Stimulated activated CD4-positive, alpha-beta T cell treated with anti-CD3 and anti-CD28 coated beads, Interleukin-2, amount 100 ng/mL, for 48 hours (primary cell): ENCODE measurements at places on chromosomes 7 and 10.

DNA sequence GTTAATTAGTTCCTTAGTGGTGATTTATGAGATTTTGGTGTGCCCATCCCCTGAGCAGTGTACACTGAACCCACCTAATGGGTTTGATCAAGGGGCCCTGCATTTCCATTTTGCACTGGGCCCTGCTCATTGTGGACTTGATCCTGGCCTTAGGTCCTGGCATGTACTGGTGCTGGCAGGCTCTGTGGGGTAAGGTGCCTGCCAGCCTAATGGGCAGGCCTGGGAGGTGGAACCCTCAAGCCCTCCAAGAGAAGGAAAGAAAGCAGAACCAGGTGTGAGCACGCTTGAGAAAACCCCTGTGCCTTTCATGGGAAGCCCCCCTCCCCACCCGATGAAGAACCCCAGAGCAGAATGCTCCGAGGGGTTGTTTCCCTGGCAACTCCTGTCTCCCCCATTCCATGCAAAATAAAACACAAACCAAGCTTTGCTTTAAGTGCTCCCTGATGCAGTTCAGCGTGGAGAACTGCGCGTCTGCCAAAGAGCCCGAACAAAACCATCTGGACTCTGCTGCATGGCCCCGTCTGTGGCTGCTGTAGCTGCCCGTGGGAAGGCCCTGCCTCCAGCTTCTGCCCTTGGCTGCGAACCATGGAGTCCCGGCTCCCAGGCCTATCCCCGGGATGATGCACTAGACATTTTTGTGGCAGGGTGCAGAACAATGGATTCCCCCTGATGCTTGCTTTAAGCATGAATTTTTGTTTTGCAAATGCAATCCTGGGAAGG is 123.3 kb downstream of the PRPF18 start:
- DNase-seq: no peak

GRCh38 chr7:24825931-24826661 is 68.8 kb upstream of the GSDME start:
- no peak for DNase-seq

DNA sequence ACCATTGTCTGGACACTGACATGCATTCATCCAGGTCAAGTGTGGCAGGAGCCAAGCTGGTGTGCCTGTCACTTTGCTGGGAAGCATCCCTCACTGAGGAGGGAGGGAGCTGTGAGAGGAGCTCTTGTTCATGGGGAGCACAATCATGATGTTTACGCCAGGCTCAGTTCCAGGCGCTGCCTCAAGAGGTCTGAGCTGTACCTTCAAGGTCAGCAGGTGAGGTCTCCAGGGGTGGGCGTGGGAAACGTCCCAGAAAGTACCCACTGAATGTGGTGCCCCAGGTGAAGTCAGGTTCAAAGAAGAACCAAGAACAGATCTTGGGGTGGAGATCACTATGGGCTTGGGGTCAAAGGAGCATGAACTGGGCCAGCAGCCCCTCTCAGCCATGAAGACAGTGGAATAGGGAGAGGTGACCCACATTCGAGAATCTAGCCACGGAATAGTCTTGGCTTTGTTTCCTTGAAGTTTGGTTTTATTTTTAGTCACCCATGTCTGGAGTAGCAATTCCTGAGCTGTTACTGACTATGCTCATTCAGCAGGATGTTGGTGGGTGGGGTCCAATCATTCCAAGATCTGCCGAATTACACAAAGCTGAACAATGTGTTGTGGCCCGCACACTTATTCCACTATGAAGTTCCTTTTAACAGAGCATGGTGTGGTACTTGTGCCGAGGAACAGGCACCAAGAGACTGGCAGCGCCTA is 29.3 kb downstream of the NPS start:
- no peak for DNase-seq

GRCh38 chr7:803243-803635 is 29.0 kb upstream of the SUN1 start:
- no peak for DNase-seq

DNA sequence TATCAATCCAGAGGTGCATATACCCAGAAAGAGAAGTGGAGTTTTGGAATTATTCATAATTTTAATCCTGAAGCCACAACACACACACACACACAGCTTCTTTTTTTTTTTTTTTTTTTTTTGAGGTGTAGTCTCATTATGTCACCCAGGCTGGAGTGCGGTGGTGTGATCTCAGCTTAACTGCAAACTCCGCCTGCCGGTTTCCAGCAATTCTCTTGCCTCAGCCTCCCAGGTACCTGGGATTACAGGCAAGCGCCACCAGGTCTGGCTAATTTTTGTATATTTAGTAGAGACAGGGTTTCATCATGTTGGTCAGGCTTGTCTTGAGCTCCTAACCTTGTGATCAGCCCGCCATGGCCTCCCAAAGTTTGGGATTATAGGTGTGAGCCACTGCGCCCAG is 35.4 kb downstream of the TET1 start:
- no peak for DNase-seq

DNA sequence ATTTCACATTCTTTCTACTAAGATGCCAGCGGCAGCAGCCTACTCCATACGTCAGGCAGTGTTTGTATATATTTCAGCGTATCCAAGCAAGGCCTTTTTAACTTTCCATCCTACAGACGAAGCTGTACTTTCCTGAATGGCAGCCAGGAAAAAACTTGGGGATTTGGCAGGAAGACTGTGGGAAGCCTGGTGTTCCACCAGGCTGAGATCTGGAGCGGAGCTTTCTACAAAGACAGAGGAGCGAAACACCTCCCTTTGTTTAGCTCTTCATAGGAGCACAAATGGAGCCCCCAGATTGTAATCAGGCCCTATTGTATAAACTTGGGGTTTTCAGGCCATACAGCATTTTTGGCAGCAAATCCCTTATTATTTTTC is 143.8 kb downstream of the TES start:
- no peak for DNase-seq

DNA sequence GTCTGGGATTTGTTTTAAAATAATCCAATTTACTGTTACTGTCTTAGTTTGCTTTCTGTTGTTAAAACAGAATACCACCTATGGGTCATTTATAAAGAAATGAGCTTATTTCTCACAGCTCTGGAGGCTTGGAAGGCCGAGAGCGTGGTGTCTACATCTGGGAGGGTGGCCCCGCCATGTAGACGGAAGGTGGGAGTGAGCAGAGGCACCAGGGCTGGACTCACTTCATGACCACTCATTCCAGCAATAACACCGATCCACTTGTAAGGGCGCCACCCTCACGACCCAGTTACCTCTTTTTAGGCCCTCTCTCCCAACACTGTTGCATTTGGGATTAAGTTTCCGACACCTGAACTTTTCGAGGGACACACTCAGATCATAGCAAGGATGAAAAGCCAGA is 36.2 kb upstream of the CFAP46 start:
- no peak for DNase-seq

DNA sequence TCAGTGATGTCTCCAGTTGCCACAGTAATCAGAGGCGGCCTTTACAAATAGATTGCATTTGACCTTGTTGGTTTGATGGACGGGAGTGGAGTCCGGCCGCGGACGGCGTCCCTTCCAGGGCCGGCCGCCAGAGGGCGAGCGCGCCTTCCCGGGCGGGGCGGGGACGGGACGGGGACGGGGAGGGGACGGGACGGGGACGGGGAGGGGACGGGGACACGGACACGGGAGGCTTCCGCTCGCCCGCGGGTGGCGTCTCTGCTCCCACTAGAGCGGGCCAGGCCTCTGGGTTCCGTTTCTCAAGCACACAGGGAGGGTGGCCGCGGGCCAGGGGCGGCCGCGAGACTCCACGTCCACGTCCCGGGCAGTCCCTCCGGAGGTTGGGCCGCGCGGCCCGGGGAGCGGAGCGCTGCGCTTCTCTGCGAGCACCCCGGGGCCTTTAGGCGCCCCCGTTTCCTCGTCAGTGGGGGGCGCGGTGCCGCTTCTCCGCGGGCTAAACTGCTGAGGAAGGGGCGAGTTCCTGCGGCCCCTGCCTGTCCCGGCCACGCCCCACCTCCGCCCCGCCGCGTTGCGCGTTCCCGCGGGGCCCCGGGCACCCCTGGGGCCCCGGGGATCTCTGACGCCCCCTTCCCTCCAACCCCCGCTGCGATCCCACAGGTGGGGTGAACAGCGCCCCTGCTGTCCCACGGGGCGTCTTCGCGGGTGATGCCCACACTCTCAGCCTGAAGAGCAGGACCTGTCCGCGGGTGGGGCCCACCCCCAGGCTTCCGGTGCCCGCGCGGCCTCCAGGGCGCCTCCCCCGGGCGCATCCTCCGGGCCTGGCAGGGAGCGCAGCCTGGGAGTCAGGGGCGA is 84.2 kb upstream of the MKI67 start:
- DNase-seq: peak; percentile 80

DNA sequence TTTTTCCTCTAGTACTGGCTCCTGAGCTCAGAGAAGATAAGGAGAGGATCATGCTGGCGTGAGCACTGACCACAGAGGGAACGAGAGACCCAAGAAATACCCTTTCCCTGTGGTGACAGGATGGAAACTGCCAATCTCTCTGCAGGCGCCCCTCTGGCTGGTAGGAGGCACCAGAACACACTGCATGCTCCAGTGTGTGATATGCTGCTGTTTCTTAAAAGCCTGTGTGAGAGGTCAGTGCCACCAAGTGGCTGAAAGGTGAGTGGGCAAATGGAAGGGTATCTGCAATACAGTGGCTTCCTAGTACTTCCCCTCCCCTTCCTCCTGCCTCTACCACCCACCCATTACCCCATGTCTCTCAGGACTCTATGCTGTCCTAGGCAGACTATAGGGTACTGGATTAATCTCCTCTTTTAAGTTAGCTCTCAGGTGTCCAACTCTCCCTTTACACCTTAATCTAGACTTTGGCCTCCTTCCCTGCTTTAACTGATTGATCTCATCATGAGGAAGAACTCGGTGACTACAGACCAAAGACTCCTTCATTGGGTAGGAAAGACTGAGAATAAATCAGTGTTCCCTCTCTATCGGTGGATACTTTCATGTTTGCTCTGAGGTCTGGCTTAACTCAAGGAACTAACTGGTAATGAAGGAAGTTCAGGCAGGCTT is 283.6 kb downstream of the ADRA2A start:
- no peak for DNase-seq

DNA sequence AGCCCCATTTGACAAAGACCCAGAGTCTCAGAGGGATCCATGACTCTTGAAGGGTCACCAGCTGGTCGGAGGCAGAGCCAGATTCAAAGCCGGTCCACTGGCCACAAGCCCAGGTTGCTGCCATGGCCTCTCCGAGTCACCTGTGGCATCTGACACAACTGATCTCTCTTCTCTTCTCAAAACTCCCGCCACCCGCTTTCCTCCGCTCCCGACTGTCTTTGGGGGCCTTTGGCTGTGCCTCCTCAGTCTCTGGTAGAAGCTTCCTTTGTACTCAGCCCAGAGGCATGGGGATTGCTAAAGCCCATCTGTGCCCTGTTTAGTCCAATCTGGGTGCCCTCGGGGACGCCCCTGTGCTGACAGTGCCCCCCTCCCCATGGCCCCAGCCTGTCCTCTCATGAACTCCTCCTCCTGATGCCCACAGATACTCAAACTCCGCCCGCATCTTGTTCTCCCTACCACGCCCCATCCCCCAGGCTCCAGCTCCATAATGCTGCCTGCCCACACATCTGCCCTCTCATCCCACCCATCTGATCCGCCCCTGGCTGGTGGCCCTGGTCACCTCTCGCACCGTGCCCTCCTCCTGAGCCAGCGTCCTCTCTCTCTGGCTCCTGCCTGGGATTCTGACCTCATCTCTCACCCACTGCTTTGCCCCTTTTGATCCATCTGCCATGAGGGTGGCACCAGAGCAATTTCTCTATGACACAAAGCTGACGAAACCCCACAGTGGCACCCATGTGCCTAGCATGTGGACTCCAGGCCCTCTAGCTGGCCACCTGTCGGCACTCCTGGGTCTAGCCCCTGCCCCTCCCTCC is 150.6 kb downstream of the SLIT1 start:
- DNase-seq: no peak

DNA sequence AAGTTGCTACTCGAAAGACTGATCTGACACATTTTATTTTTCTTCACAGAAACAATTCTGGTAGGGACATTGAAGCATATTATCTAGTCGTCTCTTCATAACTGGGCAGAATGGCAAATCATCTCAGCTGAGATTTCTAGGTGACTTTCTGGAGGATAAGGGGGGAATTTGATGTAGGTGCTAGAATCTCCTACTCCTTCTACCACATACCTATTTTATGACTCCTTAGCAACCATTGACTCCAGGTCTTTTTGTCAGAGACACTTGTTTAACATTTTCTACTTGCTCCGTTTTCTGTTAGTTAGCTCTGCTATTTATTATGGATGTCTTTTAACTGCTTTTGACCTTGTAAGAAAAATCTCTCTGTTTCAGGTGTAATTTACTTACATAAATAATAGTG is 380.9 kb upstream of the SEMA3C start:
- no peak for DNase-seq

GRCh38 chr10:24476913-24477701 is 246.6 kb downstream of the ARHGAP21 start:
- no peak for DNase-seq

DNA sequence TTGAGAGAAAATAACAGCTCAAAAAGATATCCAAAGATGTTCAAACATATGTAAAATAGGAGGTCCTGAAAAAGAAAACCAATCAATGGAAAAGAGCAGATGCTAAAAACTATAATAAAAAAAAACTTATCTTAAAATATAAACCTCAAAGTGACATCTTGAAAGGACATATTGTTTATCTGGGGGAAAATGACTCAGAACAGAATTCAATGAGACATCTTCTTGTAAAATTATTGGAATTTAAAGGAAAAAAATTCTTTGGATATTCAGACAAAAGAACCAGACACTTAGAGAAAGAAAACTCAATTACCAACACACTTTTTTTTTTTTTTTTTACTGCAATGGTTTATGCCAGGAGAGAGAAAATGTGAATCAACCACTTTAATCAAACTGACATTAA is 58.9 kb downstream of the NAMPT start:
- DNase-seq: no peak

GRCh38 chr7:157219154-157219553 is 80.4 kb downstream of the UBE3C start:
- no peak for DNase-seq

GRCh38 chr7:41097501-41097900 is 605.4 kb downstream of the INHBA start:
- DNase-seq: no peak

DNA sequence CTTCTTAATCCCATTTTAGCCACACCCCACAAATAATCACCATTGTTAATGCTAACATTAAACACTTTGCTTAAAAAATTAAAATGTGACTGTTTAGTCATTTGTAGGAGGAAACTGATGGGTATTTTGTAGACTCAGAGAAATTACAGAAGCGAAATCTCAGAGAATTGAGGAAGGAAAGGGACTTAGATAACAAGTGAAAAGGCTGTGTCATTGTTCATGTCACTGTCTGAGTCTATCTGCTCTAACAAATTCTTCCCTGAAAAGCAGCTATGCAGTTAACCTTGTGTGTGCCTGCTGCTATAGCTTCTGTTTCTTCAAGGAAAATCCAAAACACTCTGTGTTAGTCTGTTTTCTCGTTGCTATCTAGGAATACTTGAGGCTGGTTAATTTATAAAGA is 40.9 kb upstream of the PLXDC2 start:
- DNase-seq: no peak

- no peak for DNase-seq
Observed at GRCh38 chr10:15374156-15374555, 3.1 kb upstream of the FAM171A1 start.

- DNase-seq: no peak
Observed at GRCh38 chr7:24169077-24169624, 114.8 kb upstream of the NPY start.
